ENCODE measurements at places on chromosomes 5 and 9.

- DNase-seq, result no peak
Observed at GRCh38 chr5:122107016-122107415, 22.3 kb upstream of the ZNF474 start.

GRCh38 chr5:154189256-154189818 is 1.2 kb upstream of the GALNT10 start:
- DNase-seq, result no peak

DNA sequence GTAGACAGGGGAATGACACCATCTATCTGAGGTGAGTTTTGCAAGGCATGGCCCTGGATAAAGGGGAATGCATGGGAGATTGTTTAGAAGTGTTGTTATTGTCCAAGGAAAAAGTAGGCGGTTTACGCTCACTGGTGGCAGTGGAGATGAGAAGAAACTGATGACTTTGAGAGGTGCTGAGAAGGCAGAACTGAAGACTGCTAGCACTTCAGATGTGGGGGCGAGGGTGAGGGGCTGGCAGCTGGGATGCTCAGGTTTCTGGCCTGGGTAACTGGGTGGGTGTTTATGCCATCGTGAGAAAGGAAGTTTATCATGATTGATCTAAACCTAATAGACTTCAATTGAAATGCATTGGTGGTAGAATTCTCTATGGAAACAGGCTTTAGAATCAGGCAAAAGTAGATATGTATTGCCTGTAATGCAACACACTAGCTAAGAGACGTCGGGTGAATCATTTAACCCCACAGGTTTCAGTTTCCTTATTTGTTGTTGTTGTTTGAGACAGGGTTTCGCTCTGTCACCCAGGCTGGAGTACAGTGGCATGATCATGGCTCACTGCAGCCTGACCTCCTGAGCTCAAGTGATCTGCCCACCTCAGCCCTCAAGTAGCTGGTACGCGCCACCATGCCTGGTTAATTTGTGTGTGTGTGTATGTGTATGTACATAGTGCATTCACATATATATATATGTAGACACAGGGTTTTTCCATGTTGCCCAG is 123.5 kb downstream of the SLC24A2 start:
- DNase-seq, result no peak

DNA sequence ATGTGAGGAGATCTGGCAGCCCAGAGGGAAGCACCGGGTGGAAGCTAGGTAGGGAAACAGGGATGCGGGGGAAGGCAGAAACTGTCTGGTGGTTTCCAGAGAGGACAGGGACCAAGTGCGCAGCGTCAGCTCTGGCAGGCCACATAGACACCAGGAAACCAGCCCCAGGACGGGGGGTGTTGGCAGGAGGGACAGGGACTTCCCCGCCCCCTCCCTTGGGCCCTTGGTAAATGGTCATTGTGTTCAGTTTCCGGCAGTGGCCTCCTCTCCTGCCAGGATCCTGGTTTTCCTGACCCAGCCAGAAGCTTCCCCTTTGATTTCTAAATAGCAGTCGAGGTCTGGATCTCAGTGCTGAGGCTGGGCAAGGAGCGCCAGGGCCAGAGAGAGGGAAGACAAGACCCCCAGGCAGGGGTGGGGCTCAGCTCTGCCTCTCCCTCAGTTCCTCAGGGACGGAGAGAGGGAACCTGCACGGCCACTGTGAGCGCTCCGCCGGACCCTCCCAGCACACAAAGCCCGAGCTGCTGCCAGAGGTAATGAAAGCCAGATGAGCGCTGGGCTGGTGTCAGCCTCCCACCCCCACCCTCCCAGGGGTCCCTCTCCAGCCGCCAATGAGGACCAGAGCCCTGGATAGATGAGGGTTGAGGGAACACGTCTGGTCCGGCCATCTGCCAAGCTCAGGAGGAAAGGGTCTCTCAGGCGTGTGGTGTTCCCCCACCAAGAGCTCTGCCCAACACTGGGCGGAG is 1.8 kb downstream of the RALGDS start:
- no peak for DNase-seq

- DNase-seq, result no peak
Observed at GRCh38 chr9:76403352-76403751, 9.1 kb upstream of the RFK start.

- DNase-seq, result no peak
Observed at GRCh38 chr5:151800532-151800931, 28.8 kb downstream of the G3BP1 start.

DNA sequence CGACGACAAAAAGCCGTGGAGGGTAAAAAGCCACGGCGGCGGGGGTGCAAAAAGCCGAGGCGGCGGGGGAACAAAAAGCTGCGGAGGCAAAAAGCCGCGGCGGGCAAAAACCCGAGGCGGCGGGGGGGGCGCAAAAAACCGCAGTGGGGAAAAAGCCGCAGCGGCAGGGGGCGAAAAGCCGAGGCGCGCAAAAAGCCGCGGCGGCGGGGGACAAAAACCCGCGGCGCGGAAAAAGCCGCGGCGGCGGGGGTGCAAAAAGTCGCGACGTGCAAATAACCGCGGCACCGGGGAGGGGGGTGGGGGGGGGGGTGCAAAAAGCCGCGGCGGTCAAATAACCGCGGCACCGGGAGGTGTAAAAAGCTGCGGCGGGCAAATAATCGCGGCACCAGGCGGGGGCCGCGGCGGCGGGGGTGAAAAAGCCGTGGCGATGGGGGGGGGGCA is 511.5 kb downstream of the FOXD4L5 start:
- no peak for DNase-seq

Measured in stimulated activated CD4-positive, alpha-beta T cell treated with anti-CD3 and anti-CD28 coated beads, Interleukin-1b, Interleukin-23, amount 100 ng/mL, for 24 hours (primary cell).